Dorsolateral prefrontal cortex (tissue), 122 donors: ENCODE measurements at places on chromosomes 5 and 9.

- no peak for DNase-seq
Measured at GRCh38 chr9:107612136-107612535, 122.6 kb upstream of the KLF4 start.

GRCh38 chr5:179880066-179880650 is 21.5 kb upstream of the MRNIP start:
- DNase-seq, result no peak

DNA sequence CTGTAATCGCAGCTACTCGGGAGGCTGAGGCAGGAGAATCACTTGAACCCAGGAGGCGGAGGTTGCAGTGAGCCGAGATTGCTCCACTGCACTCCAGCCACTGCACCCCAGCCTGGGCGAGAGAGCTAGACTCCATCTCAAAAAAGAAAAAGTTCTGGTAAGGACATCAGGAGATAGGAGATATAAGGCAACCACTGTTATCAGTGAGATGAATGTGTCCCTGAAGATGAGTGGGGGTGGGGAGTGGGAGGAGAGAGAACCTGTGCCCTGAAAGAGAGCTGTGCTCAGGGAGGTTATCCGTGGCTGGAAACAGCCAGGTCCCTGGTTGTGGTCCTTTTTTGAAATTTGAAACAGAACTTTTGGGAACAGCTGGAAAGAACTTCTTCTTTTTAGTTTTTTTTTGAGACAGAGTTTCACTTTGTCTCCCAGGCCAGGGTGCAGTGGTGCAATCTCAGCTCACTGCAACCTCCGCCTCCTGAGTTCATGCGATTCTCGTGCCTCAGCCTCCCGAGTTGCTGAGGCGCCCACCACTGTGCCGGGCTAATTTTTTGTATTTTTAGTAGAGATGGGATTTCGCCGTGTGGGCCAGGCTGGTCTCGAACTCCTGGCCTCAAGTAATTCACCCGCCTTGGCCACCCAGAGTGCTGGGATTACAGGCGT is 2.6 kb downstream of the PTPA start:
- DNase-seq, result no peak

- peak; percentile 21 for DNase-seq
Measured at GRCh38 chr9:35729700-35730485, 2.1 kb downstream of the TLN1 start.

- no peak for DNase-seq
Measured at GRCh38 chr5:10862085-10862484, 101.1 kb upstream of the DAP start.

- no peak for DNase-seq
Measured at GRCh38 chr5:17177501-17178372, 39.7 kb upstream of the BASP1 start.

DNA sequence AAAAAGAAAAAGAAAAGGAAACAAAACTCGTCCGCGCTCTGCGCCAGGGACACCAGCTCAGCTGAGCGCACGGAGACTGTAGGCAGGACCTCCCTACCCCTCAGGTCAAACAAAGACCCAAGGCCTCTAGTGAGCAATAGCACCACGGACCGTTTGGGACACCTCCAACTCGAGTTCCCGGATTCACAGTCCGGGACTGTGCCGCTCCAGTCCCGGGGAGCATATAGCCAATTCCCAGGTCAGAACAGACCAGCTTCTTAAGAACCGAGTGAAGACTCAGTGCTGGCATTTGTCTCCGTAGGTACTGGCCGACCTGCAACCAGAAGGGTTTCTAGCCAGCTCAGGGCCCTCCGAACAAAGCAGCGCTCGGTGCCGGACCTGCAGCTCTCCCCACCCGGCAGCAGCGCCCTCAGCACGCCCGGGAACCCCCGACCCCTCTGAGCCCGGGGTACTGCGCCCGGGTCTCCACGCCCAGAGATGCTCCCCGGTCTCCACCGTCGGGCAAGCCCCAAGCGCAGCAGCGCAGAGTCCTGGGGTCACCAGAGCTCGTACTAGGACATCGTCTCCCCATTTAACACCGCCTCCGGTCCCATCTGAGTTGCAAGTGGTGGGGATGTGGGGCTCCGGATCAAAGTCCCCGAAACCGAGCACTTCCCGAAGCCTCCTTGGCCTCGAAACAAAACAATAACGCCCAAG is 591 bp downstream of the ABCA1 start:
- DNase-seq, result no peak

GRCh38 chr9:91681461-91682305 is 258.1 kb upstream of the NFIL3 start:
- DNase-seq, result peak; percentile 69

DNA sequence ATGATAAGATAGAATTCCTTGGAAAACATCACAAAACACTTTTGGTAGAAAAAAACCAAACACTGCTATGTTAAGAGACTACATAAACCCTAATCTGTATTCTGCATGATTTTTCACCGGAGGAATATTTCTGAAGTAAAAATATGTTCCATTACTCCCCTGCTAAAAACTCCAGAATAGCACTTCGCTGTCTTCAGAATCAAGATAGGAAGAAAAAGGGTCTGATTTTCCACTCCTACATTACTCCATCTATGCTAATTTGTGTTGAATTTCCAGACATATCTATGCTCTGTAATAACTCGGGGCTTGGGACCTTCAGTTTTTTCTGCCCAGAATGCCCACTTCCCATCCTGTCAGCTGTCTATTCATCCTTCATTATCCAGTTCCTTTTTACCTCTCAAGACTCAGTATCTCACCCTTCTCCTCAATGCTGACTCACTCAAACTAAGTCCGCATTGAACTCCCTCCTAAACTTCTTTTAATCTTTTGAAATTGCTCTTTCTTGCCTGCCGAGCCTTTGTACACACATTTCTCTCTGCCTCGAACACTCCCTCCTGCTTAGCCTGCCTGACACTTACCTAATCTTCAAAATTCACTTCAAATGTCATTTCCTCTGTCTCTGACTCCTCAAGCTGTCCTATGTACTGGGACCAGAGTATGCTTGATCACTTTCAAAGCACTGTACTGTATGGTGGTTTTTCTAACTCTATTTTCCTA is 171.0 kb downstream of the ARRDC3 start:
- no peak for DNase-seq

DNA sequence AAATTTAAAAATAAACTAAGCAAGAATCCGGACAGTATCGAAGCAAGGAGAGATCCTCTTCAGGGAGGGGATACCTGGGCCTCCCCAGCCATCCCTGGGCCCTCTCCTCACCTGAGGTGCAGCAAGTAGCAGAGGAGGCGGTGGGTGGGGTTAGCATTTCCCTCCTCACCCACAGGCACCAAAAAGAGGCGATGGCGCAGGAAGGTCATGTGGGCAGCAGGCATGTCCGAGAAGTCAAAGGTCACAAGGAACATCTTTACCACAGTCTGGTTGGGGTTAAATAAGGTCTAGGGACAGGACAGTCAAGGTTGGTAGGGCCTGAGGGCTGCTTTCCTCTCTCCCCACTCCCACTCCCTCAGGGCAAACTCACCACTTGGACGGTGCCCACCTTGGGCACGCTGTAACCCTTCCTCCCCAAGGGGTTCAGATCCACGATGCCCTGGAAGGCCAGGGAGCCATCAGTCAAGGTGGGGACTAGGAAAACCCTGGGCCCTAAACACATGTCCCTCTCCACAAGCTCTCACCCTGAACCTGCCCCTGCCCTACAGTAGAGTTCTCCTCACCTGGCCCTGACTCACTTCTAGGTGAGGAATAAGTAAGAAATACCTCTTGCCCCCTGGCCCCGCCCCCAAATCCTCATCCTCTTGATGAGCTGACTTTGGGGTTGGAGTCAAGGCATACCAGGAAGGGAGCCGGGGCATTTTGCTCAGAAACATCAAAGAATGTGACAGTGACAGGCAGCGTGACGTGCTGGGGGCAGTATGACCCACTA is 2.8 kb upstream of the STOML2 start:
- no peak for DNase-seq

- DNase-seq, result no peak
Measured at GRCh38 chr9:38244971-38245370, 147.5 kb upstream of the ALDH1B1 start.

GRCh38 chr5:149917073-149917676 is 27.4 kb downstream of the PDE6A start:
- DNase-seq, result no peak

GRCh38 chr5:102818345-102818744 is 63.2 kb downstream of the PAM start:
- no peak for DNase-seq

DNA sequence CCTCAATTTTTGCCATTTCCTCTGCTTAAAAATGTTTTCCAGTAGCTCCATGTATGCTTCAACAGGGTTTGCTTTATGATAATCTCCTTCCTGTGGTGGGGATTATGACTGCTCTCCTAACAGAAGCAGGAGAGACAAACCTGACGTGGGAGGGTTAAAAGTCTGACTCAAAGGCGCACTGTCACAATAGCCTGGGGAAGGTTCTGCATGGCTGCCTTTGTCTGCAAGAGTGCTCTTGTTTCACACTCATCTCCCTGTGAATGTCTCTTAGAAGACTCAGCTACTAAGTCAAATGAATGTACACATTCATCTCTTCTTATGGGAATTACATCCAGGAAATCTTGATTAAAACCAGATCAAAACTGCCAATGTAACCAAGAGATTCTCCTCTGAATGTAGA is 90.9 kb upstream of the MTAP start:
- DNase-seq, result no peak

DNA sequence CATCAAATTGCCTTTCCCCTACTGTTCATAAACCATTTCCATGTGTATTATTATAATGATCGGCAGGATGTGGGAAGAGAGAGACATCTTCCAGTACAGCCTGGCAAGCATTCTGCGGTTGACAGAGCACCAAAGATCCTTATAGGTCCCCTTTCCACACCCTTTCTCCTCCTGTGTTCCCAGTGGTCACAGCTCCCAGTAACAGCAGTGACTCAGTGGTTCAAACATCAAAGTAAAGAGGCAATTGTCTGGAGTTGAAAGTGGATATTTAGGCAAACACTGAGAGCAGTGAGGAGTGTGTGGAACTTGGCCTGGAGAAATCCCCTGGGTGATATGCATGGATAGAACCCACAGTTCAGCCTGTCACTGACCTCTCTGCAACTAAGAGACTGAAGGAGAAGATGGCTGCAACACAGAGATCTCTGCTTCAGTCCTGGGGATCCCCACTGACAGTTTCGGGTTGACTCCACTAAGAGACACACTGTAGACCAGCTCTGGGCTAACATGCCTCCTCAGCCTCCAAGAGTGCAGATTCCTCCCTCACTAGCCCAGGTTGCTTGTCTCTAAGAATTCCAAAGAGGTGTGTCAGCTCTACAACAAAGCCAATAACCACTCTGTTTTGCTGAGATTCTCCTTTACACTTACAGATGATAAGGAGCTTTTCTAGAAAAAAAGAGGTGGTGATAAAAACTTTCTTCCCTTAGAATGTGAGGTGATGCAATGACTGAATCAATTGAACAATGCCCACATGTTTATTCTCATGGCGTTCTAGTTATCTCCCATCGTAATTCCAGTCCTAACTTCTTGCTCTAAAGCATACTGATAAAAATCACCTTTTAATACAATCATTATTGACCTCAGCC is 94.4 kb upstream of the IL6ST start:
- DNase-seq, result no peak

GRCh38 chr9:76018235-76018634 is 127.8 kb downstream of the PCSK5 start:
- no peak for DNase-seq

DNA sequence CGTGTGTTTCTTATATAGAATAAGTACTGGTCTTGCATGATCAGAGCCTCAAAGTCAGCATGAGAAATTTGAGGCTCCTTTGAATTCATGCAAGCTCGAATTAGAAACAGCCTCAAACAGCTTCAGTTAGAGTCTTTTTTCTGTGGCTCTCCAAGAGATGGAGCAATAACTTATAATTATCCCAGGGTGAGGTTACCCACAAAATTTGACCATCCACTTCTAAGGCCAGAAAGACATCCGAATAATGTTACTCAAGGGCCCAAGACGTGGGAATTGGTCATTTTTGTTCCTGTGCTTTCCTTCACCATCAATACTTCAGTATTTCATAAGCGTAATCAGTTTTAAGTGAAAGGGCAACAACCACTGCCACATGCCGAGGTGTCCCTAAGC is 89.7 kb downstream of the DAPK1 start:
- DNase-seq, result no peak

DNA sequence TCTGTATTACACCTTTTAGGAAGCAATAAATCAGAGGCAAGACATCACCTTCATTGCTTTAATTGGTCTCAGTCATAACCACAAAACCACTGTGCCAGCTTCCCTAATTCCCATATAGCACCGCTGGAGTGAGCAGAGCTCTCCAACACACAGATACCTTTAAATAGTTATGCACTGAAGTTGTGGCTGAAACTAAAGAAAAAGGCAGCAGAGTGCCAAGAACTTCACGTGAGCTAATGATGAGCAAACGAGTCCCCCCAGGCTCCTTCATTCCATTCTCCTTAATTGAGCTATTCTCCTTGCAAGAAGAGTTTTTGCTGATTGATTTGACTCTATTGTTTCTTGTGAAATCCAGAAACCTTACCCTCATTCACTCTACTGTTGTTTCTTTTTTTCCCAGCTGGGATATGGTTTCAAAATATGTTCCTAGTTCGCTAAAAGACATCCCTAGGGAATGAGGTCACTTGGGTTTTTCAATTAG is 501.5 kb downstream of the SPATA31D1 start:
- DNase-seq, result no peak

GRCh38 chr5:30933599-30933998 is 259.9 kb upstream of the CDH6 start:
- DNase-seq, result no peak

GRCh38 chr5:143525176-143525575 is 121.7 kb upstream of the NR3C1 start:
- no peak for DNase-seq

DNA sequence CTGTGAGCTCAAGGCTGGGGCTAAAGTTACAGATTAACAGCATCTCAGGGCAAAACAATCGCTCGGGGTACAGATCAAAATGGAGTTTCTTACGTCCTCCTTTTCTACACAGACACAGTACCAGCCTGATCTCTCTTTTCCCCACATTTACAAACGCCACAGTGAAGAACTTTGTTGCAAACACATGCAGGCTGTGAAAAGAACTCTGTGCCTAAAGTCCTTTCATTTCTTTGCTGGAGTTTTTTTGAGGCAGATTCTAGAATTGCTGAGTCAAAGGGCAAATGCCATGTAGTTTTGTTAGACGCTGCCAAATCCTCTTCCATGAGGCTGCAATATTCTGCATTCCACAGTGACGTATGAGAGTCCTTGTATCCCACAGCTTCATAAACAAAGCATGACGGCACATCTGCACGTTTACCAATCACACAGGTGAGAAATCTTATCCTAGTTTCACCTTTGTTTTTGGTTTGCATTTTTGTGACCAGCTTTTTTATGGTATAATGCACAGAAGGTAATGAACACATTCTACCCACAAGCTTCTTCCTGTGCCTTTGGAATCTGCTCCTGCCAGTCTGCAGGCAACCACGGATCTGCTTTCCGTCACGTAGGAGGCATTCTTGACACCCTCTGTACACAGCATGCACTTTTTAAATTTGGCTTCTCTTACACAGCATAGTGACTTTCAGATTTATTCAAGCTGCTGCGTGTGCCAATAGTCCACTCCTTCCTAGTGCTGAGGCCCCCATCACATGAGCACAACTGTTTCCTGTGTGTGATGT is 44.6 kb upstream of the LPCAT1 start:
- no peak for DNase-seq

GRCh38 chr9:131874447-131874846 is 134.6 kb upstream of the RAPGEF1 start:
- no peak for DNase-seq
